Neural crest cell (in vitro differentiated cells): ENCODE measurements at places on chromosomes 2 and 18. TPM values are rescaled to one million over a fixed set of nuclear protein-coding genes. Genes with fewer than 3 reads are reported as not detected.

Gene OTOS
- total RNA-seq, result not detected in 2 replicates

Gene SEC11C
- 54.3 and 55.1 TPM in 2 replicates for total RNA-seq

DNA sequence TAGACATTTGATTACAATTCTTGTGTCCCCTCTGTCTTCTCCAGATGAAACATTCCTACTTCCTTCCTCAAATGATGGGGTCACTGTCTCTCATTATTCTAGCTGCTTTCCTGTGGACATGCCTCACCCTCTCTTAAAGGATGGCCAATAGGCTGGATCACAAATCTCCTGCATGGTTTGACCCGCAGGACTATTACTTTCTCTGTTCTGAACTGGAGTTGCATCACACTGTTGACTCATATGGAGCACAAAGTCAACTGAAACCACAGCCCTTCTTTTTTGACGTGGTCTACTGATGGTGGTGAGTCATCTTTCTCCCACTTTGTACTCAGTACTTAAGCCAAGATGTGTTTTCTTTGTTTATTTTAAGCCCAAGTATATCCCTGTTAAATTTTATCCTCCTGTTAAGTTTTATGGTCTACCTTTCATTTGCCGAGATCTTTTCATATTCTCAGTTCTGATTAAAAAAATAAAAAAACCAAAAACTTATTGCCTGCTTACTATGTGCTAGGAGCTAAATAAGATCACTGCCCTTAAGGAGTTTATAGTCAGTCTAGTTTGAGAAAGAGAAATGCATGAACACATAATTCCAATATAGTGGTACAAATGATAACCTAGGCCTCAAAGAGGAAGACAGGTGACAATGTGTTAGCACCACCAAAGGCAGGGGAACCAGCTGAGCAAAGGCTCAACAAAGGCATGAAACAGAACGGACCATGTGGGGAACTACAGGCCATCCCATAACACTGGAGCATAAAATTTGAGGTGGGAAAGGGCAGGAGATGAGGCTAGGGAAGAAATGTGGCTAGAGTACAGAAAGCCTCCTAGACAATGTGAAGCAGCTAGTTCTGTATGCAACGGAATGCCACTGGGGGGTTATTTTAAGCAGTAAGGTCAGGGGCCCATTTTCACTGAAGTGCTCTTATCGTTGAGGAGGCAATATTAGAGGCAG lies 67.6 kb upstream of the ZFP36L2 start:
- DNase-seq, result no peak

DNA sequence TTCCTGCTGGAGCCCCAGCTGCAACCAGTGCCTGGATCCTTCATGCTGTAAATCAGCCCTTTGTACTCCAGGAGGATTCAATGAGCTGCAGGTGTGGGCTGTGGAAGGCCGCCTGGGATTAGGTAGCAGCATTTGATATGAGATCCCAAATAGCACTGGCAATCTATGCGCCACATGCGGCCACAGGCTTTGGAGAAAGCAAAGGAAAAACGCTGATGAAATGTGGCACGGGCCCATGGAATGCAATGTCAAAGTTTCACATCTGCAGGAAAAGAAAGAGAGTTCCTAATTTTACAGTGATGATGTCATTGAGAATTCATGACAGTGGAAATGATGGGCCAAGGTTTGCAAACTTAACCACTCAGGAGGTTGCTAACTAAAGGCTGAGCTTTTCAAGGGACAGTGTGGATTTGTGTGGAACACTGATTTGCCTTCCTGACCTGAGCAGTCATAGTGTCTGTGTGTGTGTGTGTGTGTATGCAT lies 216.4 kb upstream of the OSR1 start:
- no peak for DNase-seq

- DNase-seq, result no peak
Measured at GRCh38 chr2:97913846-97914245, 81.9 kb downstream of the TMEM131 start.

- DNase-seq, result no peak
Measured at GRCh38 chr2:180180511-180180910, 173.4 kb upstream of the CWC22 start.
